HAP-1 (cell line): ENCODE measurements at places on chromosomes 6 and 20.

- DNase-seq: no peak
Measured at GRCh38 chr6:14077193-14077867, 40.2 kb upstream of the CD83 start.

- no peak for DNase-seq
Measured at GRCh38 chr6:13577926-13578325, 3.5 kb downstream of the SIRT5 start.

DNA sequence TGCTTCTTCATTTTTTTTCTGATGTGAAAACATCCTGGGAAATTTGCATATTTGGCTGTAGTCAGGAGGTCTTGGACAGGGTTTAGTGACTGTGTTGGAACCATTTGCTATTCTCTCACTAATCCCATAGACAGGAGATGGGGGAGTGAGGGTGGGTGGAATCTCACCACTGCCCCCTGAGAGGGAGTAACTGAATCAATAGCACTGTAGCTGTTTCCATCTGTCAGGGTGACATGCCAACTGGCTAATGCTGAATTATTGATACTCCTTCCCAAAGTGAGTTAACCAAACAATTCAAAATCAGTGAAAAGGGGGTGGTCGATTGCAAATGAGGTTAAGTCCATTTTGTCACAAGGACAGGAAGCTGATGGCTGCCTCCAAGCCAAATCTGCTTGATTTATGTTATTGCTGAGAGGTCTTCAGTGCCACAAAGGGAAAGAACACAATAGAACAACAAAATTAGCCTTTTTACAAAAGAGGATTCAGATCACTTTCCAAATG, 55.1 kb upstream of the B3GAT2 start:
- DNase-seq: peak; percentile 55

GRCh38 chr6:116447496-116448011, 13.6 kb upstream of the CALHM6 start:
- DNase-seq: no peak

- DNase-seq: no peak
Measured at GRCh38 chr6:21413428-21413827, 180.1 kb upstream of the SOX4 start.

DNA sequence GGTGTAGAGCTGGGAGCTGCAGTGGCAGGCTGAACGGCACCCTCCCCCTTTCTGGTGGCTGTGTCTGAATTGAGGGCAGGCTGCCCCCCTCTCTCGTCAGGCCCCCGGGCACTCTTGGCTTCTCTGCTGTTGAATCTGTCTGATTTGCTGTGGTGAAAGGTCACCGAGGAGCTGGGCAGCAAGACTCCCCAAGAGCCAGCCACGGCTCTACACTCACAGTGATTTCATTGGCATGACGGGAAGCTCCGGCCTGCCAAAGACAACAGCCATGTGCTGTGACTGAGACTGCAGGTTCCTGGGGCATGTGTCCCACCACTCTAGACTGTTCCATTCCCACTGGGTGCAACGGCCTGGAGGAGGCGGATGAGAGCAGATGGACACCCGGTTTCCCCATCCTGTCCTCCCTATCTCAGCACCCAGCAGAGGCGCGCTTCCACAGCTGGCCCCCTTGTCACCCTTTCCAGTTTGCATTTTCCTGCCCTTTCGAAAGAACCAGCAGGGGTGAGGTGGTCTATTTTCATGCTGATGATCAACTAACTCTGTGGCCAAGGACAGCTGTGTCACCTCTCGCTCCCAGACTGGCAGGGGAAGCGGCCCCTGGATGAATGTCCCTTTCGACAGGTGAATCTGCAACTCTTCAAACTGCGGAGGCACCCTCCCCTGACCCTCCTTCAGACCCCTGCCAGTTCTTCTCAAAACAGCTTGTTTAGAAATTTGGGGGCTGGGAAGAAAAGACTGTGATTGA, 2.2 kb downstream of the APCDD1L start:
- DNase-seq: no peak

- DNase-seq: no peak
Measured at GRCh38 chr20:10539818-10540553, 104.9 kb downstream of the SLX4IP start.

GRCh38 chr20:37243076-37243936, 18.3 kb downstream of the GHRH start:
- no peak for DNase-seq

- no peak for DNase-seq
Measured at GRCh38 chr20:63469019-63469712, 3.3 kb downstream of the KCNQ2 start.

DNA sequence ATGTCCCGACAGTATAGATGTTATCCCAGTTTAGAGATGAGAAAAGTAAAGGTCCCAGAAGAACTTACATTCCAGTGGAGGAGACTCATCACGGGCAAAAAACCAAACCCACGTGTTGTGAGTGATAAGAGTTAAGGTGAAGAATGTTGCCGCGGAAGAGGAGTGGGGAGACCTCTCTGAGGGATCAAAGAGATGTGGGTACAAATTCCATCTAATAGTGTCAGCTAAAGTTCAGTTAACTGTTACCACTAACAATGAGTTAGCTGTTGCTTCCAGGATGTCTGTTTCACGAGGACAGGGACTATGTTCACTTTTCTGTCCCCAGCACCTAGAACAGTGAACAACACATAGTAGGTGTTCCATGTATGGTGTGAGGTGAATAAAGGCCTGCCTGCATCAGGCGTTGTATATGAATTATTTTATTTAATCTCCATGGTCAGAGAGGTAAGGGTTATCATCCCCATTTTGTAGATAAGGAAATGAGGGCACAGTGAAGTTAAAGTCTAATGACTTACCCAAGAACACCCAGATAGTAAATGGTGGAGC, 39.8 kb upstream of the RSPO4 start:
- no peak for DNase-seq

GRCh38 chr6:4923081-4923480, 80.8 kb downstream of the RPP40 start:
- no peak for DNase-seq

DNA sequence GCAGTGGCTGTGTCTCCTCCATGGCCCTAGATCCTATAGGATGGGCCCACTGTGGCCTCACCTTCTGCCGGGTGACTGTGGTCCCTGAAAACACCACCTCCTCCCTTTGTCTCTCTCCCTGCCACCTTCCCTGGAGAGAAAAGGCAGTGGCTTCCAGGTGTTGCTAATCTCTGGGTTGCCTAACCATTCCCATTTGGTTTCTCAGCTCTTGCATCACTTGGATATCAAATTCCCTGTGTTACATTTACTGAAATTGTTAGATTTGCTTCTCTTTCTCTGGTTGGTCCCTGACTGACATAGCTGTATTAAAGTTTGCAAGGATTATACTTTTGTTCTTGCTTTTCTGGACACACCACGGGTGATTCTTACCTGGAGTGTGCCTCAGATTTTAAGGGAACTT, 9.3 kb upstream of the ZFP64 start:
- no peak for DNase-seq

- DNase-seq: no peak
Measured at GRCh38 chr6:97141756-97142155, 141.3 kb downstream of the MMS22L start.
